ENCODE measurements at places on chromosomes 3 and 15. TPM values are rescaled to one million over a fixed set of nuclear protein-coding genes. Genes with fewer than 3 reads are reported as not detected.

GCSAM gene
- total RNA-seq = not detected

PDZRN3 gene
- total RNA-seq = 71.9 TPM

TRIM42 gene
- total RNA-seq = not detected

KCNAB1 gene
- 15.1 TPM for total RNA-seq

DNA sequence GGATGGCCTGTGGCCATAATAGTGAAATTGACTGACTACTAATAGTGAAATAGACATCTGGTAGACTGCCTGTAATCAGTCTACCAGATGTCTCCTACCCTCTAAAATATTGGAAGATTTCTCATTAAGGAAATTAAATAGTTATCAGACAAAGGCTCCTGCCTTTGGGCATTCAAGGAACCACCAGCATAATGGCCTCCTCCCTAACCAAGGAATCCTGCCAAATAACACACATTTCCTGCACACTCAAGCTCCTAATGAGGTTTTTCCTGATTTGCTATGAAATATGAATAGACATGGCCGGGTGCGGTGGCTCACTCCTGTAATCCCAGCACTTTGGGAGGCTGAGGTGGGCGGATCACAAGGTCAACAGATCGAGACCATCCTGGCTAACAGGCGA lies 14.6 kb downstream of the NUSAP1 start:
- DNase-seq = peak; percentile 8

- DNase-seq = no peak
Observed at GRCh38 chr15:77019521-77020331, 24.8 kb downstream of the PSTPIP1 start.

GRCh38 chr3:10116138-10116460 lies 624 bp downstream of the BRK1 start:
- DNase-seq = no peak

DNA sequence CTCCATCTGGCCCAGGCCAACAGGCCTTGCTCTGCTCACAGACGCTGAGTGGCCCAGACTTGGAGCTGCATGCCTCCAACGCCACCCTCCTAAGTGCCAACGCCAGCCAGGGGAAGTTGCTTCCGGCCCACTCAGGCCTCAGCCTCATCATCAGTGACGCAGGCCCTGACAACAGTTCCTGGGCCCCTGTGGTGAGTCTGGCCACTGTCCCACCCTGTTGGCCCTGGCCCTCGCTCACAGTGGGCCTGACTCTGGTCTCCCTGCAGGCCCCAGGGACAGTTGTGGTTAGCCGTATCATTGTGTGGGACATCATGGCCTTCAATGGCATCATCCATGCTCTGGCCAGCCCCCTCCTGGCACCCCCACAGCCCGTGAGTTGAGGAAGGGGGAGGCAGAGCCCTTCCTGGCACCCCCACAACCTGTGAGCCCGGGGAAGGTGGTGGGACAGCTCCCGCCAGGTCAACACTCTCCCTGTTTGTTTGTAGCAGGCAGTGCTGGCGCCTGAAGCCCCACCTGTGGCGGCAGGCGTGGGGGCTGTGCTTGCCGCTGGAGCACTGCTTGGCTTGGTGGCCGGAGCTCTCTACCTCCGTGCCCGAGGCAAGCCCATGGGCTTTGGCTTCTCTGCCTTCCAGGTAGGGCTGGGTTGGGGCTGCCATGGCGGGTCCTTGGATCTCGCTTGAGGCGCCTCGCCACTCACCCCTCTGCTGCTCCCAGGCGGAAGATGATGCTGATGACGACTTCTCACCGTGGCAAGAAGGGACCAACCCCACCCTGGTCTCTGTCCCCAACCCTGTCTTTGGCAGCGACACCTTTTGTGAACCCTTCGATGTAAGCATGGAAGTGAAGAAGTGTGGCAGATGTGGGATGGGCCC lies 10.0 kb downstream of the NT5DC2 start:
- DNase-seq = no peak

DNA sequence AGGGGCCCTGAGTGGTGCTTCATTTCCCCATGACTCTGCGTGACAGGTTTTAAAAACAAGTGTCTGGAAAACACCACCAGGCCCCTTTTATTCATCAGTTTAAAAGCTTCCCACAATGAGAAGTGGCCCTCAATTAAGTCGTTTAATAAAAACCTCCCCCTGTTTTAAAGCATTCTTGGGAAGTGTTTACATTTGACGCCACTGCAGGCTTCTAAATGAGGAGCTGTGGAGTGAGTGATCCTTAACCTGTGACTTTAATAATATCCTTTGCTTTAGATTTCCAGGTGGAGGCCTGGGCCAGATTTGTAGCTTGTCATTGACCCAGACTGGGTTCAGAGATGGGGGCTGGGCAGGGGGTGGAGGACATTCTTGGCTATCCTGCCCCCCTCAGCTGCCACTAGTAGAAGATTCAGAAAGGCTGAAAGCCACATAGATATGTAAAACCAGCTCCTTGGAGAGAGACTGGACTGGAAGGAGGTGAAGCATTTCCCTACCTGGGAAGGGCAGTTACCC lies 11.3 kb downstream of the CGNL1 start:
- no peak for DNase-seq

DNA sequence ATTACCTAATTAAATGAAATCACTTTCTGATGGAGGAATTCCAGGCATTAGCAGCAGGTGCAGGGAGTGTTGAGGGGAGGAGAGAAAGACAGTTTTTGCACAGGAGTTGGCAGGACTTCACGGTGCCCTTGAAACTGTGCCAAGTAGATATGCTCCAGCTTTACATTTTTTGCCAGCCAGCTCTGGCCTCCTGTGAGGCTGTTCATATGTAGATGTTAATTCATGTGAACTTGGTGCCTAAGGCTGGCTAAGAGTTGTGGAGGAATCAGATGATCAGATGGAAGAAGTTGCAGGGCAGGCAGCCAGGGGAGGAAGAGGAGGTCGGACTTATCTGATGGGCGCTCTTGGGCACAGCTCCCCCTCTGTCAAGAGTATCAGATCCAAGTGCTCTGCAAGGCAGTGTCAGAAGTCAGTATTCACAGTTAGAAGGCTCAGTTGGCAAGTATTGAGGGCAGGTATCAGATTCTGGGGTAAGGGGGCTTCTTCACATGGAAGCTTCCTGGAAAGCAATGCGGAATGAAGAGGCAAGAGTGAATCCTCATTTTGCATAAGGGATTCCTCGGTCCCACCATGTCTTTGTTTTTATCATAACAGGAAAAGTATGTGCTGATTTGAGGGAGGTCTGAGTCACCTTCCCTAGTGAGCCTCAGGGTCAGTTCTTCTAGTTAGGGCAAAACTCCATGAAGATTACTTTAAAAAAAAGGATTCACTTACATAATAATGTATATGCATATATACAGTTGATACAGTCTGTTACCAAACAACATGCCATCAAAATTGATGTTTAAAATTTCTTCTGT lies 172.6 kb upstream of the UMPS start:
- DNase-seq = no peak

DNA sequence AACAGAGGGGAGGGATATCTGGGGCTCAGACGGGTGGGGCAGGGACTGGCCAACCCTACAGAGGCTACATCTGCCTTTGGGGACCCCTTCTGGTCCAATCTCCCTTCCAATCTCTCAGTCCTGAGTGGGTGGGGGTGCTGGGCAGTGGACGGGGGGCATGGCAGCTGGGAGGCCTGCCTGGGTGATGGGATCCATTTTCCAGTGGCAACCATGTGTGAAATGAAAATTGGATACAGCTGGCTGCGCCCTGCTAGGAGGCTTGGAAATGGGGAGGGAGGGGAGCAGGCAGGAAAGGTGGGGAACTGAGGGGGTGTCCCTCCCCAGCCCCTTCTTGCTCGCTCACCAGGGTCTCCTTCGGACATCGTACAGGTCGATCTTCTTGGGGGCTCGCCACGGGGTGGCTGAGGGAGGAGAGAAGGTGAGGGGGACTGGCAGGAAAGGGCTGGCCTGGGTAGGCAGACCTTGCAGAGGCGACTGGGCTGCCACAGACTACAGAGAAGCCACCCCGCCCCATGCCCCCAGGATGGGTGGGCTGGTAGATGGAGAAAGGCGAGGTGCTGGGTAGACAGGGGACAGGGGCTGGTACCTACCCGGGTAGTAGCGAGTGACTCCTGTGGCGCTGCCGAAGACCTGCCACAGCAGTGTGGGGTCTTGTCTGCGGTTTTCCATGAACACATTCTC lies 21.2 kb upstream of the TMEM115 start:
- no peak for DNase-seq

DNA sequence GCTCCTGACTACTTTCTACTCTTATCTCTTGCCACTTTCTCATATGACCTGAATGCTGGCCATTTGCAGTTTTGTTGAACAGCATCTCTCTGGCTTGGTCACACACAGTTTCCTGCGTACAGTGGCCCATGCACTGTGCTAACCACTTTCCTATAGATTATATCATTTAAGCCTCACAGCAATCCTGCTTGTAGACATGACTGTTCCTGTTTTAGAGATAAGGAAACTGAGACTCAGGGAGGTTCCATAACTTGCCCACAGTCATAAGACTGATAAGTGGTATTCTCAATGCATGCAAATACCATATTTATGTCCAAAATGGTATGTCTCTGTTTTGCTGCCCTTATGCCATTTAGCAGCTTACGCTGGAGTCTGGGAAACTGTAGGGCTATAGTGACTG lies 229.5 kb downstream of the NR1D2 start:
- DNase-seq = no peak

DNA sequence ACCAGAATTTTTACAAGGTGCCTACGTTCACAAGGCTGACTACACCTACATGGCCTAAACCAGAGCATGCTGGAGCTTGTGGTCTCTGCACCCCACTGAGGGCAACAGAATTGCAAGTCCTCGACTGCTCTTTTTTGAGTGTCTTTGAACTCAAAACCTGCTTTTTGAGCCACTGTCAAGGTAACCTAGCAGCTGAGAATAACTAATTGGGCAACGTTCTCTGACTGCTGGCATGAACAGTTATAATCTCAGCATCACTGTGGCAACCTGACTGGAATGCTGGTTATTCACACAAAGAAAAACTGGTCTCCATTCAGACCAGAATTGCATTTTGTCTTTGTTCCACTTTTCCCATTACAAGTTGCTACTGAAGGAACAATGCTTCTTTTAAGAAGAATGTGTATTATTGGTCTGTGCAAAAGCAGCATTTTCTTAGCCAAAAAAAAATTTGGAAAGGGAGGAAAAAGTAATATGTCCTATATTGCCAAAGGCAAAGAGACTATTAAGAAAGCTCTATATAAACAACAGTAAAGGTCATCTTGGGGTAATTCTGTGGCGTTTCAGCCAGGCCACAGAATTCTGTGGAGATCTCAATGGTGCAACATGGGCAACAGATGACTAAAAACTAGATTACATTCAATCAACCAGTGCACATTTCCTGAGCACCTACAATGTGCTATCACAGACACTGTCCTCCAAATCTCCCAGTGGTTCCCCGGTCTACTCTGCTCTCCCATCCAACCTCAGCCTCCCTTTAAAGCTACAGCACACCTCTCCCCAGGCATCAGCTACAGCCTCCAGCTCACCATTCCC lies 76.8 kb downstream of the TNIK start:
- DNase-seq = no peak

- no peak for DNase-seq
Observed at GRCh38 chr15:92322566-92323355, 70.9 kb upstream of the ST8SIA2 start.

DNA sequence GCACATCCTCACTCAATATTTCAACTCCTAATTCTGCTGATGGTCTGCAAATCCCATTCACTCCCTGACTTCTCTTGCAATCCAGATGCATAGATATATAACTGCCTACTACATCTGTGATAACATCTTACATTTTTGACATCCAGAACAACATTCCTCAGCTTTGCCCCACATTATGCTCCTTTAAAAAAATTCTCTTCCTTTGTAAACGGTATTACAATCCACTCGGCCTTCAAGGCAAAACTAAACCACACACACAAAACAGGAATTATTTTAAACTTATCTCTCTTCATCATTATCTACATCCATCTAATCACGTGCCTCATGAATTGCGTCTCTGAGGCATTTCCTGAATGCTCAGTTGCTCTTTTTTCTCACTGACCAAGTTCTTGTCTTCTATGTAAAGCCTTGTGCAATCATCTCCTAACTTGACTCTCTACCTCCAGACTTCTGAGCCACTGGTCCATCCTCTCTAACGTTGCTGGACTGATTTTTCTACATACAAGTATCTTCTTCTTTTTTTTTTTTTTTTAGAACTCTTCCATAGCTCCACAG lies 117.0 kb downstream of the SATB1 start:
- no peak for DNase-seq

DNA sequence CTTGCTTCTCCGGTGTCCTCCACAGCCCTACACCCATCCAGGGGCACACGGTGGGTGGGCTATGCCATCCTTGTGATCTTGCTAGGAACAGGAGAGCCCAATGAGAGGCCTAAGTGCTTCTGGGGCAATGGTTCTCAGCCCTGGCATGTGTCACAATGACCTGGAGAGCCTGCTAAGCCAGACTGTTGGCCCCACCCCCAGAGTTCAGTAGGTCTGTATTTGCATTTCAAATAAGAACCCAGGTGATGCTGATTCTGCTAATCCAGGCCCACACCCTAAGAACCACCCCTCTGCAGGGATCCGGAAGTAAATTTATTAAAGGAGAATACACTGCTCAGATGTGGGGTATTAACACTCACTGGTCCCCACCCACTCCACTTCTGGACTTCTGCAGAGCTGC lies 57.9 kb downstream of the RORA start:
- no peak for DNase-seq

GRCh38 chr3:8303466-8303865 lies 198.2 kb upstream of the LMCD1 start:
- no peak for DNase-seq

GRCh38 chr3:42172047-42172654 lies 81.0 kb downstream of the TRAK1 start:
- DNase-seq = no peak

- no peak for DNase-seq
Observed at GRCh38 chr3:59456852-59457485, 407.1 kb upstream of the CFAP20DC start.

DNA sequence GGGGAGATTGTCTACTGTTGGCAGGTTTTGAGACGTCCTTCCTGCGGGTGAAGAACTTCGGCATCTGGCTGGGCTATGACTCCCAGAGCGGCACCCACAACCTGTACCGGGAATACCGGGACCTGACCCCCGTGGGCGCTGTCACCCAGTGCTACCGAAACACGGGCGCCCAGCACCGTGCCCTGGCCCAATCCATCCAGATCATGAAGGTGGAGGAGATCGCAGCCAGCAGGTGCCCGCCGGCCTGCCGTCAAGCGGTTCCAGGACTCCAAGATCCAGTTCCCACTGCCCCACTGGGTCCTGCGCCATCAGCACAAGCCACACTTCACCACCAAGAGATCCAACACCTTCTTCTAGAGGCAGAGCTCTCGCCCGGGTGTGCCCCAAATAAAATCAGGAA lies 194.9 kb upstream of the EPHA6 start:
- no peak for DNase-seq

DNA sequence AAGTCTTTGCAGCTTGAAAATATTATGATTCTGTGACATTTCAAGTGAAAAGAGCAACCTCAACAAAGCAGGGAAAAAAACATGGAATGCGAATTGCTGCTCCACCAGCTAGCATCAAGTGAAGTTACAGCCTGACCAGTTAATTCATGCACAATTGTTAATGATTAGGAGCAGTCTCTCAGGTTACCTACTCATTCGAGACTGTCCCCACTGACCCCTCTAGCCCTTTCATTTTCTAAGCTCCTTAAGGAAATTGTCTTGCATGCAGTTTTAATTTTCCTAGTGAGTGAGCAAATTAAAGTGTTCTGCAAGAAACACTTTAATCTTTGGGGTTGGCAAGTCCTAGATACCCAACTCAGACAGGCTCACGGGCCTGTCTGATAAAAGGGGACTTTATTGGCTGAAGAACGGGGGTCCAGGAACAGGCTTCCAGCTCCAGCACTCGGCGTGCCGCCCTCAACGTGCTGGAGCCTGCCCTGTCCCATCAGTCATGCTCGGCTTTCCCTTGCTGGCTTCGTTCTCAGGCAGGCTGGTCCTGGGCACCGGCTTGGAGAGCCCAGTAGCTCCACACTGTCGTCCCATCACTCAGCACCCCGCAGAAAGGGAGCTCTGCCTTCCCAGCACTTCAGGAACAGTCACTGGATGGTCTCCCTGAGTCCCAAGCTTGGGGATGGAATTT lies 18.3 kb downstream of the PODXL2 start:
- DNase-seq = no peak
